Fibroblast of lung (primary cell): ENCODE measurements at places on chromosomes 1 and 21.

DNA sequence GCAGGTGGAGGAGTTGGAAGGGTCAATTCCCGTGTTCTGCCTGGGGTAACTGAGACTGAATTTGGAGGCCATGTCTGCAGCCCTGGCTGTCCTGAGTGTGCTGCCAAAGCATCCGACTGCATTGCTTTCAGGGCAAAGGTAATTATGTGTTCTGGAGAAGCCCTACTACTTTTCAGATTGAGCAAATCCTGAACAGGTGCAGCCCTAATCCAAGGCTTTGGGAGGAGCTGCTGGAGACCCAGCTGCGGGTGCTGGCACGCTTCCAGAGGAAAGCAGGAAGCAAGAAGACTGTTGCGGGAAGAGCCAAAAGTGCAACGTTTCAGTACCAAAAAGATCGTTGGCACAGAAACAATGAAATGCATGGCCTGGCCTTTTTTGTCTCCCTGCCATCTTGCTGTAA, 73.7 kb upstream of the NRIP1 start:
- DNase-seq, result no peak

- no peak for DNase-seq
Observed at GRCh38 chr1:53587252-53587988, 128.2 kb downstream of the DMRTB1 start.

DNA sequence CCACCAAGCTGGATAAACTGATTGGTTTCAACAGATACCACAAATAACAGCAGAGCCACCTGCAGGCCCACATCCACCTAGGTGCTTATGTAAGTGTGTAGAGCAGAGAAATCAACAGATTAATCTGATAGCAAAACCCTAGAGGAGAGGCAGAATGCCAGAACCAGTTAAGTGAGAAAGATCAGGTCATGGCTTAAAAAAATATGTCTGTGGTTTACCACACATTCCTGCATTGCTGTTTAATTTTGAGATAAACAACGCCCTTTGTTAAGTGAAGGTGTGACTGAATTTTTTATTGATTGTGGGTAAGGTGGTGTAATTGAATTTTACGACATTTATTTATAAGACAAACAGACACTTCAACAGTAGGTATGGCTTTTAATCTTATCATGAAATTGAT, 21.2 kb downstream of the CRNN start:
- no peak for DNase-seq

GRCh38 chr1:42966688-42967612, 8.3 kb upstream of the SLC2A1 start:
- DNase-seq, result peak; percentile 83

DNA sequence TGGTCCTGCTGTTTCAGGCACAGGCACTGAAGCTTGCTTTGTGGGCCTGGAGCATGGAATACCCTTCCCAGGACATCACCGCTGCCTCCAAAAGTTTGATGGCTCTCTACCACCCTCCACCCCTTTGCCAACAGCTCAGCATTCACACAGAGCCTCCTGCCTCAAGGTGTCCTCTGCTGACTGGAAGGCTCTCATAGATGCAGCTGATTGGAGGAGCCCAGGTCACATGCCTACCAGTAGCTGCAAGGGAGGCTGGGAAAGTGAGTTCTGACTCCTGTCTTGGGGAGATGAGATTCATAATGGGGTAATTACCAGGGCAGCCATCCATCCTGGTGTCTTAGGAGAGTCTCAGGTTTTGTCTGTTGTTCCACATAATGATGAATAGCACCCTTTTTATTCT, 124.8 kb upstream of the GRIK3 start:
- DNase-seq, result no peak

GRCh38 chr1:164868990-164869389, 310.0 kb downstream of the PBX1 start:
- DNase-seq, result no peak

DNA sequence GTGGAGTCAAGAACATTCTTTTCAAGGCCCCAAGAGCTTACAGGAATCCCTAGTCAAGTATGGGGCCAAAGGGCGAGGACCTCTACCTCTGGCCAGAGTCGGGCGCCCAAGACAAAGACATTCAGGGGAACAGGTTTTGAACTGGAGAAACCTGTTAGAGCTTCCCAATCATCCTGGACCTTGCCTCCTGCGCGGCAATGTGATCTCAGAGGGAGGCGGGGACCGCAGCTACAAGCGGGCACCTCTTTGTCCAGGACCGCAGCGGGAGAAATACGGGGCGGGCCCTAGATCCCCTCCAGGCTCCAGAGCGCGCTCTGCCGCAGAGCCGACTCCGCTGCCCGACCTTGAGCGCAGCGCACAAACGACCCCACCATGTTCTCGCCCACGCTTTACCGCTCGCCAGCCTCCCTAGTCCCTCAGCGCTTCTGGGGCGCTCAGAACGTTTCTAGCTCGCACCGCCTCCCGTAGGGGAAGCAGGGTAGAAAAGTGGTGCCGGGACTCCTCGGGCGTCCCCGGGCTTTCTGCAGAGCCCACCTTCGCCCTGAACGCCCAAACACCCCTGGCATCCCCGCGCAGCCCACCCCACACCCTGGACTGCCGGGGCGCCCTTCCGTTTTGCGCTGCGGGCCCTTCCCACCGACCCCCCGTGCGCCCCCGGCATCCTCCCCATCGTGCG, 28.1 kb downstream of the RABIF start:
- DNase-seq, result peak; percentile 46

GRCh38 chr21:34693192-34693810, 24.5 kb downstream of the CLIC6 start:
- peak; percentile 83 for DNase-seq

GRCh38 chr1:19678493-19678892, 13.8 kb downstream of the HTR6 start:
- DNase-seq, result no peak

DNA sequence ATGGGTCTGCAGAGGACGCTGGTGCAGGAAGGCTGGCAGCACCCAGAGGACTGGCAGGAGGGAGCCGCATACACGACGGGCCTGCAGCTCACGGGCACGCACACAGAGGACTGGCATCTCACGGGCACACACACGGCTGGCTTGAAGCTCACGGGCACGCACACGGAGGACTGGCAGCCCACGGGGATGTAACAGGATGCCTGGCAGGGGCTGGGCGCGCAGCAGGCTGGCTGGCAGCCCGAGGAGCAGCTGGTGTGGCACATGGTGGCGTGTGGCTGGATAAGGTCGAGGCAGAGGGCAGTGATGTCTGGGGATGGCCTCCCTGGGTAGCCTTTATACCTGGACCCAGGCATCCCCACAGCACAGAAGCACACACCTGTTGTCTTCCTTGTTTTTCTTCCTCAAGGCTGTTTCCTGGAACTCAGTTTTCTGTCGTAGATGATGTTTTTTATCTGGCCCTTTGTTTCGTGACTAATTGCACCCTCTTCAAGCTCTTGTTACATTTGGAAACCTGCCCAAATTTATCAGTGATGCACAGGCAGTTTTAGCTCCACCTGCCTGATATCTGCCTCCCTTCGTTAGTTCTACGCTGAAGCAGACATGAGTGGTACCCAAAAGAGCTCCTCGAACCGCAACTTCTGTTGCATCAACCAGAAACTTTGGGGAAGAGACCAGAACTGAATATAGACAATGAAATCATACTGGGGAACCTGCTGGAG, at the start of gene KRTAP12-1:
Gene KRTAP12-1, minus strand, starts transcription at position 303 of the 719 bp plus-strand sequence. Its CDS starts 40 bp downstream, at position 263.
- no peak for DNase-seq

DNA sequence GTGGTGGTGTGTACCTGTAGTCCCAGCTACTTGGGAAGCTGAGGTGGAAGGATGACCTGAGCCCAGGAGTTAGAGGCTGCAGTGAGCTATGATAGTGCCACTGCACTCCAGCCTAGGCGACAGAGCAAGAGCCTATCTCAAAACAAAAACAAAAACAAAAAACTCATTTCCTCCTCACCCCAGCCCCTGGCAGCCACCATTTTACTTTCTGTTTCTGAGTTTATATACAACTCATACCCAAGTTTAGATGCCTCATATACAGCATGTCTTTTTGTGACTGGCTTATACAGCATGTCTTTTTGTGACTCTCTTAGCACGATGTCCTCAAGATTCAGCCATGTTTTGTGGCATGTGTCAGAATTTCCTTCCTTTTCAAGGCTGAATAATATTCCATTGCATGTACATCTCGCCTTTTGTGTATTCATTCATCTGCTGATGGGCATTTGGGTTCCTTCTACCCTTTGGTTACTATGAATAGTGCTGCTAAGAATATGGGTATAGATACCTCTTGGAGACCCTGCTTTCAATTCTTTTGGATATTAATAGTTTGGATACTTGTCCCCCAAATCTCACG, 14.7 kb downstream of the COA7 start:
- DNase-seq, result no peak

DNA sequence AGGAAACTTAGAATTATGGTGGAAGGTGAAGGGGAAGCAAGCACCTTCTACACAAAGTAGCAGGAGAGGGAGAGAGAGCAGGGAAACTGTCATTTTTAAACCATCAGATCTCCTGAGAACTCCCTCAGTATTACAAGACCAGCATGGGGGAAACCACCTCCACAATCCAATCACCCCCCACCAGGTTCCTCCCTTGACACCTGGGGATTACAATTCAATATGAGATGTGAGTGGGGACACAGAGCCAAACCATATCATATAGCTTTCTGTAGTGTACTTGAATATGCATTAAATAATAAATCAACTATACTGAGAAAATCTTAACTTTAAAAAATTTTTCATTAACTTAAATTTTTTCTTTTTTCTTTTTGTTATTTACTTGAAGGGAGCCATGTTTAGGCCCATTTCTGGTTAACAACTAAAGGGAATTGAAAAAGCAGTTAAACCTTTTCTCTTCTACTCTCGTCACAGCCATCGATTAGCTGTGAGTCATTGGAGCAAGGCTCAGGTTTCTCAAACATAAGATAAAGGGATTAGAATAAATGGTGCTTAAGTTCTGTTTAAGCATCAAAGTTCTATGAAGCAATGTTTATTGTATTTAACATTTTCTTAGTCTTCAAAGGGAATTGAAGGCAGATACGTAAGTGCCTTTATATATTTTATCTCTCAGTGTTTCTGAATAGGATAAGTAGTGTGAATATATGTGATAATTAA, 72.2 kb upstream of the DPT start:
- no peak for DNase-seq

DNA sequence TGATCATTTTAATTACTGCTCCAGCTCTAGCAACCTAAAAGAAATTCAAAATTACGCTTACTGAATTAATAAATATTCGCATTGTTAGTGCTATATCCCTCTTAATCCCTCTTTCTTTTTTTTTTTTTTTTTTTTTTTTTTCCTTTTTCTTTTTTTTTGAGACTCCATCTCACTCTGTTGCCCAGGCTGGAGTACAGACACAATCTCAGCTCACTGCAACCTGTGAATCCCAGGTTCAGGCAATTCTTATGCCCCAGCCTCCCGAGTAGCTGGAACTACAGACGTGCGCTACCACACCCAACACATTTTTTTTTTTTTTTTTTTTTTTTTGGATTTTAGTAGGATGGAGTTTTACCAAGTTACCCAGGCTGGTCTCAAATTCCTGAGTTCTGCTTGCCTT, 157.1 kb downstream of the KCNT2 start:
- DNase-seq, result no peak

DNA sequence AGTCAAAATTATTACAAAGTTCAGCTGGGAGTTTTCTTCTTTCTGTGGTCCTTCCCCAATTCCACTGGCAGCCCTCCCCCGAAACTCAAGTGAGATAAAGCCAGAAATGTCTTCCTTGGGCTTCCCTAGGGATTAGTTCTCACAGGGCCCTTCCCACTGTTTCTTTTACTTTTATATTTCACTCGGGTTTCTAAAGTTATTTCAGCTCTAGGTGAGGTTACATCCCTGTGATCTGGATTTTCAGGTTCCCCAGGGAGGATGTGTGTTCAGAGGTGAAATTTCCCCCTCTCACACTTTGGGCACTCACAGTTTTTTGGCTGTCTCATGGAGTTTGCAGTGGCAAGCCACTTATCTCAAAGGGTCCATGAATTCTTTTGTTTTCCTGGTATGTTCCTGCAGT, 77.3 kb downstream of the DRAM2 start:
- no peak for DNase-seq

DNA sequence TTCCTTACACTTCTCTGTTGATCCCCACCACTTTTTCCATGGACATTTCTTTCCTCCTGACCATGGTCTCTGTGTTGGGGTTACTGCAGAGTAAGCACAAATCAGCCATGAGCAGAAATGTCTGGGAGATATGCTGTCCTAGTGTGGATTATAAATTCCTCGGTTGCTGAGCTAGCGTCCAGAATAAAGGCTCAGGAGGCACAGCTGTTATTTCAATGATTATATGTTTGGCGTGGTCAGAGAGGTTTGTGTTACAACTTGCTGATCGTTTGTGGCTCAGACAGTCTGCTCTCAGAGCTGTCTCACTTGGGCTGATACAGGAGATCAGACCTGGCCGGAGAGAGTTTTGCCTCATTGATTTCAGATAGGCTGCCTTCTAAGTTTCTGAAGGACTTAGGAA, 37.5 kb upstream of the LAMC2 start:
- DNase-seq, result peak; percentile 52

DNA sequence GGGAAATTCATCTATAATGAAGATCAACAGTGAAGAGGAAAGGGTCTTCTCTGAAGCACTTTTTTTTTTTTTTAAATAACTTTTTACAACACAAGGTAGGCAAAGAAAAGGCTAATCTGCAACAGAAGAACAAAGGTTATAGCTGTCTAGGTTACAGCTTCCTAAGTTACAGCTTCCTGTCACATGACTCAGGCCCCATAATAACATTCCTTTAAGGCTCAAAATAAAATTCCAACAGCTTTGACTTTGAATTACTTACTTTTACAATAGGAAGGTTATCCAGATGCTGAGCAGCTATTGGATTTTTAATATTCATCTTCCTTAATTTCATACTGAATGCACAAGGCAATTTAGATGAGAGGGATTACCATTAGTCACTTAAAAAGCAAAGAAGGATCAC, 40.4 kb upstream of the TMEM61 start:
- DNase-seq, result no peak

- DNase-seq, result no peak
Observed at GRCh38 chr1:235302143-235302542, 25.8 kb downstream of the ARID4B start.

GRCh38 chr1:26693599-26694572, 1.9 kb upstream of the ARID1A start:
- DNase-seq, result peak; percentile 20

DNA sequence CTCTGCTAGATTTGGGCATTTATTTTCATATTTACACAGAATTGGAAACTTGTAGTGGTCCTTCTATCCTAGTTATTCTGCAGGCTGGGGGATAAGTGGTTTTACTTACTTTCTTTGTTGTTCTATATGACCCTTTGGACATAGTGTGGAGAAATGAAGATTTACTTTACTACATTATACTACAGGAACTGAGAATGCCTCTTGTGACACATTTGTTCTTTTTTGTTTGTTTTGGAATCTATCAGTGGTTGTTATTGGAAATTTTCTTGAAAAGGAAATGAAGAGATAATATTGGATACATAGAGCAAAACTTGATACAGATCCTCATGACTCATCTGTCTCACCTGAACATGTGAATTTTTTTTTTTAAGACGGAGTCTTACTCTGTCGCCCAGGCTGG, 146.1 kb upstream of the DPYD start:
- DNase-seq, result no peak

- DNase-seq, result no peak
Observed at GRCh38 chr1:8780405-8780804, 37.0 kb downstream of the RERE start.

GRCh38 chr21:34582506-34583150, 32.3 kb downstream of the RCAN1 start:
- DNase-seq, result peak; percentile 45
